Testis (tissue), 5 donors: ENCODE measurements at places on chromosomes 2 and 18. TPM values are rescaled to one million over a fixed set of nuclear protein-coding genes. Genes with fewer than 3 reads are reported as not detected.

The IL1RN gene
- polyA plus RNA-seq, result 18.4 TPM

The LYPD6 gene
- polyA plus RNA-seq, result 6.9 TPM

DNA sequence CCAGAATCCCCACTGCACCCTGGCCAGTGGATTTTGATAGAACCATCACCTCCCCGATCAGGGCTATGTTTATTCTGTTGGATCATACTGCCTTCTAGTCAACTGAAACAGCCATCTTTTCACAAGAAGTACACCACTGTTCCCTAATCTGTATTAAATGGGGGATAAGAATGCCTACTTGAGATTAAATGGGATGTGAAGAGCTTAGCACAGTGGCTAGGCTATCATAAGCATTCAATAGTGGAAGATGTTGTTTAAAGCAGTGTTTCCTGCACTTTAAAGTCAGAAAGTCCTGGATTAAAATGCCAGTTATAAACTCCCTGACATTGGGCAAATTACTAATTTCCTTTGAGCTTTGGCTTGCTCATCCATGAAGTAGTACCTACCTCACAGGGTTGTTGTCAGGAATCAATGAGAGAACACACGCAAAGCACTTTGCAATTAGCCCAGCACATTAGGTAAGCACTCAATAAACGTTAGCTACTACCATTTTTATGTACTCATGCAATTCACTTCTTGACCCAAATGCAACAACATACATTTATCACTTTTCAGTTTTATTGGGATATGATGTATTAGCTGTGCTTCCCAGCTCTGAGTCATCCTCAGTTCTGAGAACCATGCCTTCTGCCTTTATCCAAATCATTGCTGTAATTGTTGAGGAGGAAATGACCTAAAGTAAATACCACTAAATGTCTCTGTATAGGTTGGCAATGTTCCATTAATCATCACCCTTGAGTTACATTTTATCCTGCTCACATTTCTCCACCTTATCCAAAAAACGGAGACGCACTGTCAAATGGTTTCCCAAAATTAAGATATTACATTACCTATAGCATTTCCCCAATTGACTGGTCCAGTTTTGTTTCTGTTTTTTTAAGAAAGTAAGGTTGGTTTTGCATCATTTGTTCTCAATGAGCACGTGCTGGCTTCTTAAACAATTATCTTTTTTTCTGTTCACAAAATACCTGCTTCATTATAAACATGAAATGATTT, 2.1 kb downstream of the TMEM247 start:
- no peak for DNase-seq
- H3K4me3 ChIP-seq, result no peak overlapping the region
- H3K27me3 ChIP-seq, result no peaks in the 10 kb centered on the region

GRCh38 chr2:150528861-150529801, 41.7 kb upstream of the RND3 start:
- no peak overlapping the region for H3K4me3 ChIP-seq
- peaks cover 4% of the 10 kb centered on the region for H3K4me1 ChIP-seq
- H3K27ac ChIP-seq, result no peak overlapping the region
- H3K36me3 ChIP-seq, result no peaks in the 10 kb centered on the region
- DNase-seq, result no peak

GRCh38 chr2:11129598-11130449, 25.4 kb upstream of the SLC66A3 start:
- H3K27ac ChIP-seq, result peak overlapping the region; percentile 15
- peak overlapping the region; percentile 37 for H3K4me3 ChIP-seq
- H3K27me3 ChIP-seq, result no peaks in the 10 kb centered on the region

DNA sequence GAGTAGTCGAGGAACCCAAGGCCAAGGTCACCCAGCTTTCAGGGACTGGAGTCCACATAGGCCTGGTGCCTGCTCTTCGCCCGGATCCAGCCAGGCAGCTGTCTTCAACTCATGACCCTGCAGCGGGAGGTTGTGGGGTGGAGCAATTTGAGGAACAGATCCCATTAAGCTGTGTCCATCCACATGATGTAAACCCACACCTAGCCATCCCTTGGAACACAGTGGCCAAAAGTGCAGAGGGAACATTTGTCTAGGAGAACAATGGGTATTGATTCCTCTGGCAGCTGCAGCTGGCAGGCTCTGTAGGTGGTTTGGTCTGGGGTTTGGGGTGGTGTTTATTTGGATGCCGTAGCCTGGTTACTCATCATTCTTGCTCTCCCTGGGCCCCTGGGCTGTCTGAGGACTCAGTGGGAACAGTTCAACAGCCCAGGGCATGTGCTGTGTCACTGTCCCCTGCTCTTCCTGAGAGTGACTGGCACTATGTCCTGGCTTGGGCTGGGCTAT, 99.4 kb downstream of the TFCP2L1 start:
- no peaks in the 10 kb centered on the region for H3K36me3 ChIP-seq
- DNase-seq, result no peak
- H3K27ac ChIP-seq, result no peak overlapping the region
- H3K4me3 ChIP-seq, result no peak overlapping the region
- no peaks in the 10 kb centered on the region for H3K4me1 ChIP-seq
